ENCODE measurements at places on chromosomes 5 and 9.

- no peak for DNase-seq
Measured at GRCh38 chr5:139666551-139666950, 18.4 kb downstream of the CXXC5 start.

- DNase-seq, result no peak
Measured at GRCh38 chr9:136220017-136220729, 15.2 kb upstream of the LHX3 start.

- no peak for DNase-seq
Measured at GRCh38 chr9:29348999-29349398, 1775.7 kb upstream of the C9orf72 start.

DNA sequence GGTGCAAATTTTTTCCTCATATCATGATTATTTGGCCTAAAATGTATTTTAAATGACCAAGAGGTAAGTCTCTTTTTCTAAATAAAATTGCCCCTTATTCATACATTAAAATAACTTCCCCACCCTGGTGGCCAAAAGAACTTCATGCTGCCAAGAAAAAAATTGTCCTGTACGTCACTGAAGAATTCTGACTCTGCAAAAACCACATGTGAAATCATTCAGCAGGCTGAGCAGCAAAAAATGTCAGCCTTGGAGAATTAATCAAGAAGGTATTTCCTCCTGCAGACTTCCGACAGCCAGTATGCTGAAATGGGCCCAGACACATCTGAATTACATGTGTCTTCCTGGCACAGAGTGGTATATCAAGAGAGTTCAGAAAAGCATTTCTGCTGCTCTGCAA, 94.6 kb upstream of the HMHB1 start:
- DNase-seq, result no peak

GRCh38 chr9:9846557-9846956, 766.2 kb downstream of the PTPRD start:
- no peak for DNase-seq

GRCh38 chr9:96813607-96814006, 35.7 kb upstream of the ZNF510 start:
- DNase-seq, result no peak
